ENCODE measurements at places on chromosomes 2 and 18.

GRCh38 chr2:149080099-149080498 lies 41.6 kb downstream of the LYPD6B start:
- DNase-seq: no peak

GRCh38 chr2:9739531-9739964 lies 103.7 kb upstream of the TAF1B start:
- no peak for DNase-seq

- no peak for DNase-seq
These were observed 79.0 kb upstream of the ID2 start for GRCh38 chr2:8602809-8603208.

GRCh38 chr2:135052042-135052876 lies at the start of gene RAB3GAP1:
RAB3GAP1 (plus strand) TSS chr2:135052292; CDS start chr2:135052308, 16 bp downstream.
- DNase-seq: peak; percentile 72

GRCh38 chr2:152434395-152435182 lies 99.6 kb downstream of the FMNL2 start:
- no peak for DNase-seq

GRCh38 chr2:236790963-236791362 lies 221.3 kb downstream of the ACKR3 start:
- no peak for DNase-seq

- no peak for DNase-seq
These were observed 979.2 kb downstream of the CNTNAP5 start for GRCh38 chr2:125004106-125004800.

DNA sequence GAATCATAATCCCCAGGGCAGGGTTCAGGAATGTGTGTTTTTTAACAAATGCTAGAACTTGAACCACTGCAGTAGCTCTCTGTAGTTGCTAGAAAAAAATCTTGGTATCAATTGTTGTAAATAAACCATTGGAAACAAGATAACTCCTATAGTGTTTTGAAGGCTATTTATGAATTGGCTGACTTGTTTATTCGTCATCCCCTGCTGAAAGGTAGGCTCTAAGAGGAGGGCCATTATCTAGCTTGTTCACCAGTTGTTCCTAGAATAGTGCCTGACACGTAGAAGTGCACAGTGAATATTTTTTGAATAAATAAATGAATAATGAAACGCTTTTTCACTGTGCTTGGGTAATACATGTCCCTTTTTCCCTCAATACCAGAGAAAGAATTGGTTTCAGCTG lies 211.4 kb downstream of the BABAM2 start:
- no peak for DNase-seq

DNA sequence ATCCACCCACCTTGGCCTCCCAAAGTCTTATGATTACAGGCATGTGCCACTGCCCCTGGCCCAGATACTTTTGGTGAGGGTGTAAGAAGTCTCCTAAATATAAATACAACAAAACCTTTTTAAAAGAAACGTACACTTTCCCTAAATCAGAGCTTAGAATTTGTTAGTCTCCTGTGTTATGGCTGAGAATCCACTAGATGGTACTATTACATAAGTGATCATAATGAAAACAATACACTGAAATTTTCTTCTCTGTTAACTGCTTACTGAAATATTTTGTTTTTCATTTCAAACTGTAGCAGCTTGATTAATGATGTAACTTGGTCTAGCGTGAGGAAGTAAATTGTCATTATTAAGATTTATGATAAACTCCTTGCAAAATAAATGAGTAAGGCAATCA lies 74.8 kb upstream of the FAM98A start:
- peak; percentile 54 for DNase-seq

- DNase-seq: no peak
These were observed 50.4 kb downstream of the PDK1 start for GRCh38 chr2:172606285-172606684.

DNA sequence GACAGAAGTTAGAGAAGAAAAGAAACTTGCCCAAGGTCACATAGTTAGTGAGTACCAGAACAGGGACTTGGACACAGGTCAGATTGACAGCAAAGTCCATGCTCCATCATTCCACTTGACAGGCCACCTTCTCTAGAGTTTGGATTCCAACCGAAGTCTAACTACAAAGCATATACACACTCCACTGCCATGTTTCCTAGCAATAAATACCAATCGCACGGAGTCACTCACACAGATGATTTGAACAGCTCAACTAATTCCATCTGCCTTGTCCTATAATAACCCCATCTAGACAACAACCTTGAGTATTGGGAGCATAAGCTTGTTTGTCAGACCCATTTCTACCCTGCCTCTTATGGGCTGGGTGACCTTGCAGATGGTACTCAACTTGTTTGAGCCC lies 334.6 kb upstream of the MGAT5 start:
- no peak for DNase-seq

GRCh38 chr18:3667255-3668137 lies 217.5 kb downstream of the TGIF1 start:
- DNase-seq: no peak

DNA sequence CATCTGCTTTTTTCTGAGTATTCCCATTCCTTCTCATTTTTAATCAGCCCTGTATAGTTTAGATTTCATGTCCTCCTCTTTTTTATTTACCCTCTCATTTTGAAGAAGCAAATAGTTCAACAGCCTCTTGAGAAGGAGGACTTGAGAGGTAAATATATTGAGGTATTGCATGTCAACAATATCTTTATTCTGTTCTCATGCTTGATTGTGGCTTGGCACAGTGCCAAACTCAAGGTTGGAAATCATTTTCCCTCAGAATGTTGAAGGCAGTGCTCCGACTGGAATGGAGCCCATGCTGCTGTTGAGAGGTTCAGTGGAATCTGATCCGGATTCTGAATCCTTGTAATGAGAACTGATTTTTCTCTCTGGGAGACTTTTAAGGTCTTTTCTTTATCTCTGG lies 31.0 kb upstream of the GALNT3 start:
- no peak for DNase-seq

GRCh38 chr2:14722904-14723570 lies 90.5 kb downstream of the LRATD1 start:
- DNase-seq: no peak

GRCh38 chr2:120783371-120783791 lies 47.7 kb downstream of the GLI2 start:
- no peak for DNase-seq
